ENCODE measurements at places on chromosomes 5 and 9.
A peak's percentile ranks its signal among the peaks of the same experiment; 100 is the strongest.

- DNase-seq = peak; percentile 49
Measured at GRCh38 chr9:127426756-127427155, 2.6 kb downstream of the ZNF79 start.

DNA sequence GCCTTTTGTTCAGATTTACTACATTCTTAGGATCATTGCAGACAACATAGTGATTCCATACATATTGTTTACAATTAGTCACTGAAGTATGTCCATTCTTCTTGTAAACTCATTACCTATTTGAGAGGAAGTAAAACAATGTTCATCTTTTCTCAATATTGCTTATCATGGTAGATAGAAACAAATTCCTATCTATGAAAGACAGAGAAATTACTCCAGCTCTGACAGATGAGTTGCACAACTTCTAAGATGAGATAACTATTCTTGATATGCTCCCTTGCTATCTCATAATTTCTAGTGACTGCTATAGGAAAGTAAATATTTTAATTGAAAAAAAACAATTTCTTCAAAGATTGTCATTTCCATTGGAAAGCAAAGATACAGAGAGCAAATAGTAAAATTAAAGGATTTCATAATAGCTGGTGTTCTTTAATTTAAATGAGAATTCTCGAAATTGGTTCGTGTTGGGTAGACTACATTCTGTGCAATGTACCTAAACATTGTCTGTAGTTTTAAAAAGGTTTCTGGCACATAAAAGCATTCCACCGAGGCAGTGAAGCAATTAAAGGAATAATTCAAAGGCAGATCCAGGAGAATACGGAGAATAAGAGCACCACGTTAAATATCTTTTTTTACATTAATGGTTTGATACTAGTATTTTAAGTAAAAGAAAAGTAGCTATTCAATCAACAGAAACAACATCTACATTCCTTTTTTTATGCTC lies 1029.1 kb upstream of the ACO1 start:
- DNase-seq = no peak

DNA sequence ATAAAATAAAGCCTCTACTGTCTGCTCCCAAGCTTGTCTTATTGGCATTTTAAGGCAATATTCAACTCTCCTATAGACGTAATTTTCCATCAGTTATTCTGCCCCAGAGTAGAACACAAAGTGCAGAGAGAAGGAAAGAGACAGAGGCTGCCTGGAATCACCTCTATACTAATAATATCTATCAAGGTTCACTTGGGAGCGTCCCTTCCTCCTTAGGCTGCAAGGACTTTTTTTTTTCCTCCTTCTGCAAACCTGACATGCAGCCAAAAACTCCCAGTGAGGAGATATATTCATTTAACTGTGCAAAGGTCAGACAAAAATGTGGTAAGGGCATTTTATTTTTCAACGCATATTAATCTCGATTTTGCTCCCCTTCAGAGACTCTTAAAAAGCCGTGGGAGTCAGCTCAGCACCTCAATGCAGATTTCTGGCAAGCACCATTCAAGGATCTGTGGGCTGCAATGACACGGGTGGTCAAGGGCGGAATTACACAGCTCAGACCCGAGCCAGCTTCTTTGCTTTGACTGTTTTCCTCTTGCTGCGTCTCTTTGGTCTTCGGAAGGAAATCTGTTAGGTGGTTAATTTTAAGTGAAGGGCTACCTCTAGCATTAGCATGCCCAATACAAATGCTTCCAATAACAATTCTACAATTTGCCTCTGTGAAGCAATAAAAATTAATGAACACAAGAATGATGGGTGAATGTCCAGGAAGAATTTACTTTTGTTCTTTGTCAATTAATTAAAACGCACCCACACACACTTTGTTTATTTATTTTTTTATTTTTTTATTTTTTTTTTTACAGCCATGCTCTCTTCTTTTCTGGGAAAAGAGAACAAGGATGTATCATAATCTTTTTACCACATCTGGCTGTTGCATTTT lies 587.7 kb upstream of the GRAMD2B start:
- no peak for DNase-seq

DNA sequence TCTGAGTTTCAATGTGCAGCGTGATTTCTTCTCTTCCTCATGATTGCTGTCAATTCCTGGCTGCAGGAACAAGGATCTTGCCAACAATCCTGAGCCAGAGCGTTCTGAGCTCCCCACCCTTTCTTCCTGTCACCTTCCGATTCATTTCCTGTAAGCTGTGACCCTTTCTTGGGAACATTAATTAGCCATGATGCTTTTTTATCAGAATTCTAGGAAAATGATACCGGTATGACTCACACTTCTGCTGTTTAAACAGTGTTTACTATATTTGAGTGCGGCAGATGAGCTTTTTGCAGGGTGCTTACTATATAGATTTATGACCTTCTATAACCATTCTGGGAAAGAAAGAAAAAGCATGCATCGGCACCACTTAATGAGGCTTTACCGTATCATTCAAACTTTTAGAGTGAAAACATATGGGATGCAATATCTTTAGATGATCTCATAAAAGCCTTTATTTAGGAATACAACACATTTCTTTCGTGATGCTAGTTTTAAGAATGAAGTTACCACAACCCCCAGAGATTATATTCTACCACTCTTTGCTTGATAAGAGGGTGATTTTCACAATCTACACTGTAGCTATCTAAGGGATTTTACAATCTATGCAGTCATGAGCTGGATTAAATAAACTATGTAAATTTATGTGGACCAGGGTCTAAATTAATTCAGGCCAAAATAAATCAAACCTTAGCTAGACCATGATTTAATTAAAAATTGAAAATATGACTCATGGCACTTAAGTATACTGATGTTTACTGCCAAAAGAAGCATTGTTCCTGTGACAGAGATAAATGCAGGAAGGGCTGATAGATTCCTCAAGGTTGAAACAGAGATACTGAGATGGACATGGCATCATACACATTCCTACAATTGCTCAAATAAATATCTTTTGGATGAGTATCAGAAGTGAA lies 38.0 kb upstream of the OSMR start:
- no peak for DNase-seq

GRCh38 chr9:118482306-118482705 lies 778.1 kb downstream of the TLR4 start:
- no peak for DNase-seq

GRCh38 chr5:7867260-7867659 lies 1.6 kb downstream of the FASTKD3 start:
- DNase-seq = no peak

DNA sequence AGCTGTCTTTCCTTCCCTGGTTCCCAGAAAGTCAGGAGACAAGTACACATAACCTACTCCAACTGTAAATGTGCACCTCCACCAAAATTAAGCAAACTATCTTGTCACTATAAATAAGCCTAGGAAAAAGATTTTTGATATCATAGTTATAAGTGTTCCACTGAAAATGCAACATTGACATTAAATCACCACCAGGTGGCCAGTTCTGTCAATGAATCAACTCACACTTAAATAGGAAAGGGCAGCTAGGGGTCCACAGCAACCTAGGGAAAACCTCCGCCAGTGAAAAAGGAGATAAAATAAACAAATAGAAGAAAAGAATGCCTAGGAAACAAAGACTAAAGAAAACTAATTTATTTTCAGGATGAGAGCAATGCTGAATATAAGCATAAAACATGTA lies 243.0 kb upstream of the PTPRD start:
- DNase-seq = no peak

GRCh38 chr9:76004526-76004925 lies 114.1 kb downstream of the PCSK5 start:
- DNase-seq = no peak

DNA sequence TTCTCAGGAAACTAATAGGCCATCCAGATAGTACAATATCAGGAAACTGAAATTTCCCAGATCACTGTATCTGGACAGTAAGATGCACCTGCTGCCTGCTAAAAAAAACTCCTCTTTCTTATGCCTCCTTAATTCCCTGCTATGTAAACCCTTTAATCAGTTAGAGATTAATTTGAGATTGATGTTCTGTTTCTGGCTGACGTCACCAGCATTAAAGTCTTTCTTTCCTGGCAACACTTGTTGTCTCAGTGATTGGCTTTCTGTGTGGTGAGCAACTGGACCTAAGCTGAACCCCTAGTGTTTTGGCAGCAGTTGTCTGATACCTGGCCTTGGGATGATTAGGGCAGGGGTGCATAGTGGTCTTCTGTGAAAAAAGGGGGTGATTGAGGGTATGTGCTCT lies 175.8 kb downstream of the TENT4A start:
- DNase-seq = no peak

GRCh38 chr5:175796536-175797499 lies 74.6 kb upstream of the CPLX2 start:
- DNase-seq = peak; percentile 80

GRCh38 chr5:167730121-167730520 lies 561.3 kb upstream of the WWC1 start:
- DNase-seq = no peak

- DNase-seq = no peak
Measured at GRCh38 chr5:178524093-178524882, 65.9 kb downstream of the COL23A1 start.

- DNase-seq = no peak
Measured at GRCh38 chr5:142569905-142570304, 116.0 kb downstream of the FGF1 start.

GRCh38 chr9:135588371-135588770 lies 26.8 kb downstream of the PAEP start:
- no peak for DNase-seq

GRCh38 chr5:107812570-107813141 lies 141.9 kb upstream of the EFNA5 start:
- DNase-seq = no peak

GRCh38 chr5:61817472-61818326 lies 485.6 kb downstream of the ZSWIM6 start:
- DNase-seq = no peak

GRCh38 chr9:136754059-136754572 lies 3.9 kb downstream of the LCN8 start:
- no peak for DNase-seq

- DNase-seq = no peak
Measured at GRCh38 chr9:107989099-107989498, 499.5 kb upstream of the KLF4 start.

DNA sequence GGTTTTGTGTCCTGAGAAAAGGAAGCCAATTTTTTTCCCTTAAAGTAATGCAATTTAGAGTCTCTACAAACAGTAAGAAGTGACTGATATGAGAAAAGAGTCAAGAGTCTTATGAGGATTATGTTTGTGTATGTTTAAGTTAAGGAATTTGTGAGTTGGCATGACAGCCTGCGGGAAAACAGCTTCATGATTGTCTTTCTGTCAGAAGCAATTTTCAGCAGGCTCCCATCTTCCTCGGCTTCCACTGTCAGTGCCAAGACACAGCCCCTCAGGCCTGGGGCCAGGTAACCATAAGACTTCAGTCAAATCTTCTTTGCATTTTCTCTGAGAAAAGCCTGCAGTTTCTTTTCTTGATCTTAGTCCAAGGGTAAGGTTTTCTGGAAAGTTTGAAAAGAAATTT lies 17.0 kb upstream of the SELENOP start:
- no peak for DNase-seq

DNA sequence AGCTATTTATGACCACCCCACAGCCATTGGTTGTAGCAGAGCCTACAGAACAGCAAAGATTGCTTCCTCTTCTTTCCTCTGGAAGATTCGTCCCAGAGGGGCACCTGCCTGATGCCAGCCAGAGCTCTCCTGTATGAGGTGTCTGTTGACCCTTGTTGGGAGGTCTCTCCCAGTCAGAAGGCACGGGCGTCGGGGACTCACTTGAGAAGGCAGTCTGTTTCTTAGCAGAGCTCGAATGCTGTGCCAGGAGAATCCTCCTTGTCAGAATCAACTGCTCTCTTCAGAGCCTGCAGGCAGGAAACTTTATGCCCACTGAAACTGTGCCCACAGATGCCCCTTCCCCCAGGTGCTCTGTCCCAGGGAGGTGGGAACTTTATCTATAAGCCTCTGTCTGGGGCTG lies 479.5 kb upstream of the IZUMO3 start:
- no peak for DNase-seq

DNA sequence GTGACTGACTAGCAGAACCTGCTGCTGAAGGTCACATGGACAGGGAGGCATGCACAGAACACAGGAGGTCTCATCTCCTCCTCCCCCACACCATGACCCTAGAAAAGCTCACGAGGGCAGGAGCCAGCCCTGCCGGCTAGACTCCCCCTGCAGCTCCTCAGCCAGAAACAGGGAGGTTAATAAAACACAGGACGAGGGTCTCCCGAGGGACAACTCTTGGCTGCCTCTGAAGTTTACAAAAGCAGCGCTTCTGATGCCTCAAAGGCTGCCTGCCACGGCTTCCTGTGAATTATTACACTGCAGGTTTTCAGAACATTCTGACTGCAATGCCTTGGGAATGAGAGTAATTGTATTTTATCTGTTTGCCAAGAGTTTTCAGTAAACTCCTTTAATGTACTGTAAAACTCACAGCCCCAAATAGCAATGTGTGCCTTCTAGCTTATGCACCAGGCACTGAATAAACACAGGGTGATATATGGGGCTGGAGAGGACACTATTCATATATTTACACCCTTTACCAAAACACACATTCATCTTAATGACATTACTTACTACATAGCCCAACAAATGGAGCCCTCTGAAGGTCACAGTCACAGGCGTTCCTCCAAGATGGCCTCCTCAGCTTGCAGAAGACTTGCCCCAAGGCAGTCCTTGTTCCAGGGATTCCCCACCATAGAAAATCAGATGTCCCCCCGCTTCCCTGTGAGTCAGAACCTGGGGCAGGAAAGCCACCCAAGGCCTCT lies 83.7 kb downstream of the C5orf15 start:
- no peak for DNase-seq
